ENCODE measurements at places on chromosomes 1 and 21. TPM values are rescaled to one million over a fixed set of nuclear protein-coding genes. Genes with fewer than 3 reads are reported as not detected.

The PLCH2 gene
- total RNA-seq, result 0.13 TPM

The OR2T11 gene
- not detected for total RNA-seq

GRCh38 chr1:25642574-25643108 lies 26.1 kb downstream of the MAN1C1 start:
- DNase-seq, result no peak

DNA sequence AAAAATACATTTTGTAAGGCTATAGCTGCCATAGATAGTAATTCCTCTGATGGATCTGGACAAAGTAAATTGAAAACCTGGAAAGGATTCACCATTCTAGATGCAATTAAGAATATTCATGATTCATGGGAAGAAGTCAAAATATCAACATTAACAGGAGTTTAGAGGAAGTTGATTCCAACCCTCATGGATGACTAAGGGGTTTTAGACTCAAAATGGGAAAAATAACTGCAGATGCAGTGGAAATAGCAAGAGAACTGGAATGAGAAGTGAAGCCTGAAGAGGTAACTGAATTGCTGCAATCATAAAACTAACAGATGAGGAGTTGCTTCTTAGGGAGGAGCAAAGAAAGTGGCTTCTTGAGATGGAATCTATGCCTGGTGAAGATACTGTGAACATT lies 230.8 kb downstream of the KCTD3 start:
- DNase-seq, result no peak

The YBX1 gene
- total RNA-seq, result 1,576 TPM

- DNase-seq, result peak; percentile 55
Measured at GRCh38 chr1:63575340-63575826, 17.8 kb upstream of the PGM1 start.

DNA sequence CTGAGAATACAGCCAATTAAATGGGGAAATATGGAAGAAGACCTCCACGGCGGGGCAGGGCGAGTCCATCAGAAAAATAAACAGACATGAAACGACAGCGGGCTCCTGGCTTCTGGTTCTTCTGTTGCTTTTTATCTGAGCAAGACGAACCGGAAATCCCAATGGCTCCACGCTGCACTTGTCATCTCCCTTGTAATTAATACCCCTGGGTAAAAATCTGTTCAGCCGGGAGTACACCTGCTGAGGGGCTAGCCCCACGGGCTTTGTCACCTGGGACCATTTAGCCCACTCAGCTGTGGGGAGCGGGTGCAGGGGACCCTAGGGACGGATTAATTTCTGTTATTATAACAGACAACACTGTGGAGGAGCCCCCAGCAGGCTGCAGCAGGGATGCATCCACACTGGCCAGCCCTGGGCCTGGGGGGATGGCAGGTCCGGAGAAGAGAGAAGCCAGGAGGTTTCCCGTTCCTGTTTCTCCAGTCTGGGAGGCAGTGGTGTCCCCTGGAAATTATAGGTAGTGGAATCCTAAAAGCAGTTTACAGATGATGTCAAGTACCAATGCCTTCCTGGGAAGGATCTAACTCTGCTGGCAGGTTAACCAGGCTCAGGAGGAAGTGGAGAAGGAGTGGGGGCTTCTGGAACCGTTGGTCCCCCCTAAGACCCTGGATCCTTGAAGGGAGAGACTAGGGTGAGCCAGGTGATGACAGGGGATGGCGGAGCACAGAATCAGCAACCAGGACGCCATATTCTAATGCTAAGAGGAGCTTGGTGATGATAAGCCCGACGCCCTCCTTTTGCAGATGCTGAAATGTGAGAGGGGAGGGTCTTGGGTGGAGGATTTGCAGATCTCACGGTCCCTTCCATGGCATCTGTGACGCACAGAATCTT lies 566.1 kb downstream of the PTPRU start:
- peak; percentile 65 for DNase-seq

DNA sequence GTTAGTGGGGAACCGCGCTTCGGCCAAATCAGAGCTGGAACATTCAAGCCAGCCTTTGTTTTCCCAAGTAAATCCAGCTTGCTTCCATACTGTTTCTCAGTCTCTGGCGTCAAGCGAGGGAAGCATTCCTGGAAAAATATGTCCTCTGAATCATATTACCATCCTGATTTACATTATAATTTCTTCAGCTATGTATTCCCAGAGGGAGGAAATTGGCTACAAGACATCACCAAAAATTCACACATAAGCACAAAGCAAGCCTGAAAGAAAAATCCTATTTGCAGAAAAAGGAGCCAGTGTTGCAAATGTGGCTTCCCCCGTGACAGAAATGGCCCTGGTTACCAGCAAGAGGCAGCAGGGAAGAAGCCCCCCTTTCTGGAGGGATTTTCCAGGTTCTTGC lies 233.3 kb downstream of the KCNJ6 start:
- DNase-seq, result no peak
